ENCODE measurements at places on chromosomes 4 and X.

DNA sequence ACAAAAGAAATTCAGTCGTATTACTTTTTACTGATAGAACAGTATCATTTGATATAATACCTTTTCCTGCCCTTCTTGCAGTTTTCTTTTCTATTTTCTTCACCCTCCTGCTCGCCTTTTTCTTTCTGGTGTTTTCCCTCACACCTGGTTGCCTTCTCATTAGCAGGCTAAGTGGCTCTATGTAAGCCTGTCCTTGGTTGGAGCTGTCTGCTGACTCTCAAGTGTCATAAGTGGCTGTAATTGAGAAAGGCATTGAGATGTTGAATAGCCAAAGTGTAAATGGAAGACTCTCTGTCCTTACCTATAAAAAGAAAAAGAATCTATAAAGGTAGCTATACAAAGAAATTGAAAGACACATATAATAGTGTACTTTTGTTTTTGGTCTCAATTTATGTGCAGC is 180.7 kb downstream of the ADGRL3 start:
- no peak for DNase-seq

DNA sequence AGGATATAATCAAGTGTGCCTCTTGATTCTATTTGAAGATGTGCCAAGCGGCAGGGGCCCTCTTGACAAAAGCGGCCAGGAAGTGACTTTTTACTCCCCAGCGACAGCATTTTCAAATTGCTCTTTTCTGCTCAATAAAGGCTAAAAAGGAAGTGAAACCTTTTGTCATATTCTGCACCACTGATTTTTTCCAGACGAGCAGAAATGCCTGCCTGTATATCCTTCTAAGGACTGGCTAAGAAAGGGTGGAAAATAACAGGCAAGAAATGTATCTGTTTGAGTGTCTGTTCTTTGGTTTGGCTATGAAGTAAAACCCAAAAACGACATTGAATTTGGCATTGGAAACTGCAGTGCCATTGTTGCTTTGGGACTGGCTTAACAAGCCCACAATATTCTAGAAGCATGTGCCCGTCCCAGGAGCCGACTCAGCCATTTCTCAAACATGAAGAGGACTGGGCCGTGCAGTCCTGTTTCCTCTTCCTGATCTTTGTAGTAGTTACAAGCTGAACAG is 25.4 kb downstream of the TMSB4X start:
- peak; percentile 62 for DNase-seq

DNA sequence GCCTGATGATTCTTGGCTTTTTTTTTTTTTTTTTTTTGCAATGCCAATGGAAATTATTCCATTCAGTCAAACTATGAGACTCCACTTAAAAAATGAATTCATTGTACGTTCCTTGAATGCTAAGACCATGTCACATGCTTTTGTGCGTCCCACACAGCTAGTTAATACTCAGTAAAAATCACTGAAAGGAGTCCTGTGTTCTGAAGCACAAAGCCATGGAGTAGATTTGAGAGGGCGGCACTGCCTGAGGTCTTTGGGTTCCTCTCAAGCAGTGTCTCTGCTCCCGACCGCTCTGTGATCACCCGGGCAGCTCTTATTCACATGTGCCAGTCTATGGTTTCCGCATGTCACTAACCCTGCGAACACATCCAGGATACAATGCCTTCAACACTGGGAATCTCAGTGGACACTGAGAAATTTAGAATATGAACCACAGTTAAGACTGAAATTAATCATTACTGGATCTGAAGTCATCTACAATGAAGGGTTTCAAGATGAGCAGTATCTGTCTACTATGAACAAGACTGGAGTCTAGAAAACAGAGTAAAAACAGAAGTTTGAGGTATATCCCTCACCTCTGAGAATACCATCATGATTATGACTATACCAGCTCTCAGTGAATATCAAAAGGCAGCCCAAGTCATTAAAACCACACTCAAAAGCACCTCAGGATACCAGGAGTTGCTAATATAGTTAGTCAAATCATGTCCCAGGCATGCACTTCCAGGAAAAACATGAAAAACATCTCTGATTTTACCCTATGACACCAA is 193.0 kb downstream of the MGST2 start:
- DNase-seq: no peak

- no peak for DNase-seq
Measured at GRCh38 chr4:3520796-3521600, 11.2 kb downstream of the LRPAP1 start.

DNA sequence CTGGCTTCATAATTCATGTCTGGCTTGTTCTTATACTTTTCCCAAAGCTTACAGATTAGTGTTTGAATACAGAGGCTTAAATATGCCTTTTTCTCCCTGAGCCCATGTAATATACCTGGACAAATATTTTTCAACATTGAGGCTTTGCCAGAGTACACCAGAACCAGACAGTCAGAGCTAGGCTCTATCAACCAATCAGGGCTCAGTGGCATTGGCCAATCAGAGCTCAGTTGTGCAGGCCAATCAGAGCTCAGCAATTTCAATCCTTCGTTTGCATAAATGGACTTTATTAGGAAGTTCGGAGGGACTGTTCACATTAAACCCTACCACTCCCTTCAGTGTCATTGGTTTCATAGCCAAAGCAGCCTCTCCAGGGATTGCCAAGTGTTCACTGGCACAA is 51.2 kb upstream of the TMSB15B start:
- no peak for DNase-seq

- no peak for DNase-seq
Measured at GRCh38 chrX:134624046-134624430, 34.2 kb downstream of the PLAC1 start.

- no peak for DNase-seq
Measured at GRCh38 chr4:183147196-183147595, 48.1 kb downstream of the WWC2 start.

DNA sequence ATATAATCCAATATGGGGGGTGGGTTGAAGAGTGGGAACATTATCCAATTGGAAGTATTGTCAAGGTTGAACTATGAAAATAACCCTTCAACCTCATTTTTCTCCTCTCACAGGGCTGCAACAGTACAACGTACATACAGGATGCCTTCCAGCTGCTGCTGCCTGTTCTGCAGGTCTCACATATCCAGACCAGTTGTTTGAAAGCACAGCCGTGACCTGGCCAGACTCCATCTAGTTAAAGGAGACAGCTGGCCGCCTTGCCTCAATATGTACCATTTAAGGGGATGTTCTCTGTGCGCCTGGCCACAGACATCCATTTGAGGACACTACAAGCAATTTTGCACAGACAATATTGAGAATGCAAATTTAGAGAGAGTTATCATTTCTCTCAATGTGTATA is 75.7 kb downstream of the FAM114A1 start:
- no peak for DNase-seq

GRCh38 chr4:147928400-147928799 is 196.5 kb downstream of the ARHGAP10 start:
- no peak for DNase-seq

GRCh38 chr4:122309988-122310626 is 68.7 kb upstream of the ADAD1 start:
- DNase-seq: no peak

GRCh38 chr4:105191621-105192210 is 45.0 kb downstream of the TET2 start:
- peak; percentile 22 for DNase-seq

- no peak for DNase-seq
Measured at GRCh38 chr4:59728496-59728895, 1471.6 kb upstream of the ADGRL3 start.

GRCh38 chr4:65917486-65917885 is 247.2 kb upstream of the EPHA5 start:
- DNase-seq: no peak

DNA sequence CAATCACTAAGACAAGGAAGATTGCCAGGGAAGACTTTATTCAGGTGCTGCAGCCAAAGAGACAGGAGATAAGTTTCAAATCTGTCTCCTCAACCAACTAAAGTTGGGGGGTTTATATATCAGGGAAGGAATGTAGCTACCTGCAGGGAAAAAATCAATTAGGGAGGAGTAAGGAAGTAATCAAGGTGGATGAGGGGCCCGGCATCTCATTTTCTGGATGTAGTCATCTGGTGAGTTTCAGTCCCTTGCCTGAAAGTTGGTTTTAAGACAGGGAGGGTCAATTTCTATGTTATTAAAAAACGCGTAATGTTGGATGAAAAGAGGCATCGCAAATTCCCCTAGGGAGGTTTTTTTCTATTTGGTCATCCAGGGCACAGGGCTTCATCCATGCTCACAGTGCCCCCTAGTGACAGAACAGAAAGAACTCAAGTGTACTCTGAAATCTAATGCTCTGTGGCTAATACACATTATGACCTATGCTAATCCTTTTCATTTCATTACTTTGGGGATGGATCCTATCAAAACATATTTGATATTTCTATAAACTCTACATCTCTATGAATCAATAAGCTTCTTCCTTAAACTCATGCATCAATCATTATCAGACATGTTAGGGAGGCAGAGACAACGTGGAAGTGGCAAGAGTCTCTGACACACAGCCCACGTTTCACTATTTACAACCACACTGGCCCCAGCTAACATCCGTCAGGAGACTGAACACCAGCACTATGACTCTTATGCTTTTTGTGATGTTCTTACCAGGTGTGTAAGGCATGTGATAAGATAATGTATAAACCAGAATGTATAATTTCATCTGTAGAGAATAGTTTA is 1577.0 kb upstream of the TENM3 start:
- peak; percentile 4 for DNase-seq

DNA sequence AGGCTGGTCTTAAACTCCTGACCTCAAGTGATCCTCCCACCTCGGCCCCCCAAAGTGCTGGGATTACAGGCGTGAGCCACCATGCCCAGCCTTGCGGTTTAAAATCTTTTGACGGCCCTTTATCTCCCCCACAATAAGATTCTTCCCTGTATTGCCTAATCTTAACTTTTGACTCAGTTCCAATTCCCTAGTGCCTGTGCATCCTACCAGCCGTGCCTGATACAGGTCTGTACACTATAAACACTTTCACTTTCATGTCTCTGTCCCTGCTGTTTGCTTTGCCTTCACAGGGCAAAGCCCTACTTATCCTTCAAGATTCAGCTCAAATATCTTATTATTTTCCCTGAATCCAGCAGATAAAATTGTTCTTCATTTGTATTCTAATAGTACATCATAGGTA is 74.6 kb downstream of the WDR44 start:
- DNase-seq: no peak

DNA sequence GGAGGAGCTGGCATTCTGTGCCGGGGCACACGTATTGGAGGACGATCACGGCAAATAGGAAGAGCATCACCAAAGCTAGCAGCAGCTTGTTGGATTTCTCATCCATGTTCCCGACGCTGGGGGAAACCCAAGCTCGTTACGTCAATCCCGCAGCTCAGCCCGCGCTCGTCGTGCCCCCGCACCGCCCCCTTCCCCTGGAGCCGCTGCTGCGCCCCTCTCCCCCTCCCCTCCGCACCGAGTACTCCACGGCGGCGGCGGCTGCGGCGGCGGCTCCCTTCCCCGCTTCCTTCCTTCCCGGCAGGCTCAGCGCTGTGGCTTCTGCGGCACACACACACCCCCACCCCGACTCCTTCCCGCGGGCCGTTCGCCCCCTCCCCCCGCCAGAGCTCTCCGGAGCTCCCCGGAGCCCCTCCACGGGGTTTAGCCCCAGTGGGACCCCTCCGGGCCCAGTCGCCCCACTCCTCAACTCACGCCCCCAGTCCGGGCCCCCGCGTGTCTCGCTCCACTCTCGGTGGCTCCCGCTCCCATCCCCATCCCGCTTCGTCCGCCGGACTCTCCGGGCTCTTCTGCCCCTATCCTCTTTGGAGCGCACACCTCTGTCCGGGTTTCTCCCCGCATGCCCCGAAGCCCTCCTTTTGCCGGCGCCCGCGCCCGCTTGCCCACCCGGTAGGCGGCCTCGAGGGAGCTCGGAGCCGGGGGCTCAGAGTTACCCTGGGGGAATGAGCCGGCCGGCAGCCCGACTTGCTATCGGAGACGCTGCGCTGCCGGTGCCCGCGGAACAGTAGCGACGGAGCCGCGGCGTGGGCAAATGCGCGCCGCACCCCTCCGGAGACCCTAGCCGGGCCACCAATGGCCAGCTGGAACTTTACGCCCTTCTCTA is 978 bp downstream of the HS6ST2 start:
- DNase-seq: no peak

GRCh38 chrX:129786210-129786651 is 6.5 kb downstream of the SASH3 start:
- no peak for DNase-seq

GRCh38 chrX:16213961-16214360 is 46.7 kb downstream of the MAGEB17 start:
- DNase-seq: no peak

DNA sequence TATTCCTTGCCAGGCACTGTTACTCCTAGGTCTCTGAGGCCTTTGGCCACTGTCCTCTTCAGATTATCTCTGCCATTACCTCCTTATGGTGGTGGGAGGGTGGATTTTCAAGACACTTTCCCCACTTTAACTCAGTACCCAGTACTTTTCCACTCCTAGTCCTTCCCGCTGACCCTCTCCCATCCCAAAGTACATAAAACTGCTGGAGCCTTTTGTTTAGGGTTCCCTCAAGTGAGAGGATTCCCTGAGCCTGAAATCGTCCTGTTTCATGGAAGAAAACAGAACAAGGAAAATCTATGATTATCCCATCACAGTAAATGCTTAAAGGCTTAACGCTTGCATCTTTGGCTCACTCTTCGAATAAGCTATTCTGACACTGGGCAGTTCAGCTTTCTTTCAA is 1742.5 kb upstream of the ADGRL3 start:
- DNase-seq: no peak

GRCh38 chr4:105283501-105283900 is 136.8 kb downstream of the TET2 start:
- no peak for DNase-seq

DNA sequence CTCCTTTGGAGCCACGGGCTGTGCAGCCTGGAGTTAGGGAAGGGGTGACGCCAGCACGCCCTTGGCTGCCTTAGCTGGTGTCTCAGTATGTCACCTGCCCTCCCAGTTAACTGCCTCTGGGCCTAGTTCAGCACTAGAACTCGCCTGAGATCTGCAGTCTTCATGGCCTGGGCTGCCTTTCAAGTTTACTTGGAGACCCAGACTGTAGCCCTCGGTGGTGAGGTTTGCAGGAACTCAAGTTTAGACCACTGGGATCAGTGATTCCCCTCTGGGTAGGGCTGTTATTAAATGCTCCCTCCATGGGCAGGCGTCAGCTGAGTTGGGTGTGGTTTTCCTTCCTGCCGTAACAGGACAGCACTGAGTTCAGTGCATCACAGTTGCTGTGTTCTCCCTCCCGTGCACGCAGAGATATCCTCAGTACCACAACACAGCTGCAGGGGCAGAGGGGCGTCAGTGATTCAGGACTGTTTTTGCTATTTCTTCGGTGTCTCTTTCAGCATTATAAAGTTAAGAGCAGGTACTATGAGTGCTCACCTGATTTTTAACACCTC is 30.5 kb downstream of the PLAC8 start:
- peak; percentile 78 for DNase-seq

GRCh38 chr4:87354168-87355102 is 31.8 kb upstream of the HSD17B13 start:
- DNase-seq: no peak

GRCh38 chrX:151184705-151185104 is 8.3 kb downstream of the GPR50 start:
- no peak for DNase-seq

GRCh38 chr4:31545755-31546154 is 825.6 kb downstream of the PCDH7 start:
- DNase-seq: no peak

GRCh38 chrX:883588-883987 is 253.0 kb downstream of the SHOX start:
- no peak for DNase-seq

- no peak for DNase-seq
Measured at GRCh38 chr4:40552536-40552935, 77.1 kb downstream of the RBM47 start.

- no peak for DNase-seq
Measured at GRCh38 chr4:104915864-104916263, 230.8 kb upstream of the TET2 start.

Measured in CD4-positive, alpha-beta T cell treated with Interleukin-4 for 4 hours (primary cell).